Stimulated activated CD4-positive, alpha-beta T cell treated with anti-CD3 and anti-CD28 coated beads, Interleukin-2, amount 100 ng/mL, for 4 hours (primary cell): ENCODE measurements at places on chromosomes 2 and 18.

GRCh38 chr2:85156153-85156552, 23.0 kb downstream of the TCF7L1 start:
- no peak for DNase-seq

DNA sequence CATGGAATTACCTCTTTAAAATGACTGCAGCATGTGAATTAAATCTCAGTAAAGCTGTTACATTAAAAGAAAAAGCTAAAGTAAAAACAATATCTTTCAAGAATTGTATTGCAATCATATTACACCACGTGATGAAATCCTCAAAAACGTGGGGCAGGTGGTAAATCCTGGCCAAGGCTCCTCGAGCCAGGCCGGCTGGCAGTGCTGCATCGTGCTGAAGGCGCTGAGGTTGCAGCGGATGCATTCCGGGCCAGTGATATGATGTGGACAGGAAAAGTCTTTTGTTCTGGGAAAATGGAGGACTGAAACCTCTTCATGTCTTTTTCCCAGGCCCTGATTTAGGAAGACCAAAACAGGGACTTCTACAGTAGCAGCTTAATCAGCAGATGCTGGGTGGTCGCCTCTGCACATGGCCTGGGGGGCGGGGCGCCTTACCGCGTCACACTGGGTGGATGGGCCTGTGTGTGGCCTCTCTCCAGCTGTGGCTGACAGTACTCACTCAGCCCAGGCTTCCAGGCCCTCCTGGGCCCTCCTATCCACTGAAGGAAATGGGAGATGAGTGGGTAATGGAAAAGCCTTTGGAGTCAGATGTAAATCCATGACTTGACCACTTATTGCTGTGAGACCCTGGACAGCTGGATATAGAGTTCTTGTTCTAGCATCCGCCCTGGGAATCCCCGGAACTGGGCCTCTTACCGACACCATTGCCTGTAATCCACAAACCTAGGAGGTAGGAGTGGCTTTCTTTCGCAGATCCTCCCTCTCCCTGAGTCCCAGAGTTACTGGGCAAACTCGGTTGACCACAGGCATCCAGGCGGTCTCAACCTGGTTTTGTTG, 45.1 kb downstream of the PROC start:
- no peak for DNase-seq

DNA sequence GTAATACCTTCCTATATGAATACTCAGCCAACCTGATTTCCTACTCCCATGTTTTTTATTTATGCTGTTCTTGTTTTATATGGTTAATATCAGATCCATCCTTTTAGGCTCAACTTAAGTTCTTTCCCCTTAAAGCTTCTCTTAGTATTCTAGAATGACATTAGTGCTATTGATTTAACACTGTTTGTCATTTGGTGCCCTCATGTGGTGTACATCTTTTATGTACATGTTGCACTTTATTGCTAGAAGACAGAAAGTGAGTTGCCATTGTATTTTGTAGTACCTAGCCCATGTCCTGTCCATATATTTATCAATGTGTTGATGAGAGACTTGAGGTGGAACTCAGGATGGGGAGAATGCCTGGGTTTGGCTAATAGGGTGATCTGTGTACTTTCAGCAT, 2.5 kb downstream of the HTRA2 start:
- DNase-seq = no peak

GRCh38 chr2:60679036-60679780, 76.9 kb upstream of the PAPOLG start:
- DNase-seq = no peak

DNA sequence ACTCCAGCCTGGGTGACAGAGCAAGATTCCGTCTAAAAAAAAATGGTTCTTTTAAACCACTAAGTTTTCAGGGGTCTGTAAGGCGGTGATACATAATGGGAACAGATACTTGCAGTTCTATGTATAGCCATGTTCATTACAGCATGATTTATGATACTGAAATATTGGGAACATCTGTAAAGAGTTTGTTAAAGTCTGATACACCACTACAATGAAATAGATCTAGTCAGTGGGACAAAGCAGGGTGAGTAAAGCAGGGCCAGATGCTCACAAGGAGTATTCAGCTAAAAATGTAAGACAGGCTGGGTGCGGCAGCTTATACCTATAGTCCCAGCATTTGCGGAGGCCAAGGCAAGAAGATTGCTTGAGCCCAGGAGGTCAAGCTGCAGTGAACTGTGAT, 6.2 kb upstream of the ING5 start:
- no peak for DNase-seq

DNA sequence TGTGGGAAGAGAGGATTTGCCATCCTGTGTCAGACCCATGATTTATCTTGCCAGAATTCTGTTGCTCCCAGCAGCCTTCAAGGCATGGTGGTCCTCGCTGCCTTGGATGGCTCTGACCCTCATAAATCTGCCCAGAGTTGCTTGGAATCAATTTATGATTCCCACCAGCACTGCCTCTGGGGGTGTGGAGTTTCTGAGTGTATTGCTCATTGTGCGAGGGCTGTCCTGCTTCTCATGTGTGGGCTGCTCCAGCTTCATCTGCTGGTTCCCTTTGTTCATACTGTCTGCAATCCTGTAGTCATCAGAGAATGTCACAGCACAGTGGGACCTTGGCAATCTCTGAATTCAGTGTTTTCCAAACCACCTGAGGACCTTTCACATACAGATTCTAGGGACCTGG, 139.8 kb downstream of the CLIP4 start:
- no peak for DNase-seq

DNA sequence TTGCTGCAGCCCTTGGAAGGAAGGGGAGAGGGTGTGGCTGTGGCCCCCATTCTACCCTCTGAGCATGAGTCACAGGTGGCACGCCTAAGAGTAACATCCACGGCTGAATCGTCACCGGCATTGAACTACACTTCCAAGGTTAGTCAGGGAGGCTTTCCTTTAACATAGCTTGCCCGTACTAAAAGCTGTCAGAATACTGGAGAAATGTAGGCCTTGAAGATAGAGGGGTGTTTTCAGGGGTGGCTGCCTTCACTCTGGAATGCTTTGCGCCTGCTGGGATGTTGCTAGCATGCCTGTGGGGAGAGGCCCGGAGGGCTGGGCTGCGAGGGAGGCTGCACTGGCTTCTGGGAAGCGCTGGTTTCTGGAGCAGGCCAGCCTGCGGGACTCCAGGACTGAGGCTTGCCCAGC, 333.7 kb downstream of the AGAP1 start:
- no peak for DNase-seq

- DNase-seq = no peak
These were observed 60.1 kb upstream of the SLC16A14 start for GRCh38 chr2:230128623-230129342.

GRCh38 chr18:68178921-68179320, 536.0 kb downstream of the TMX3 start:
- no peak for DNase-seq

GRCh38 chr2:121090088-121090715, 194.8 kb downstream of the TFCP2L1 start:
- DNase-seq = no peak

GRCh38 chr2:10773821-10774341, 38.7 kb downstream of the PDIA6 start:
- DNase-seq = no peak

DNA sequence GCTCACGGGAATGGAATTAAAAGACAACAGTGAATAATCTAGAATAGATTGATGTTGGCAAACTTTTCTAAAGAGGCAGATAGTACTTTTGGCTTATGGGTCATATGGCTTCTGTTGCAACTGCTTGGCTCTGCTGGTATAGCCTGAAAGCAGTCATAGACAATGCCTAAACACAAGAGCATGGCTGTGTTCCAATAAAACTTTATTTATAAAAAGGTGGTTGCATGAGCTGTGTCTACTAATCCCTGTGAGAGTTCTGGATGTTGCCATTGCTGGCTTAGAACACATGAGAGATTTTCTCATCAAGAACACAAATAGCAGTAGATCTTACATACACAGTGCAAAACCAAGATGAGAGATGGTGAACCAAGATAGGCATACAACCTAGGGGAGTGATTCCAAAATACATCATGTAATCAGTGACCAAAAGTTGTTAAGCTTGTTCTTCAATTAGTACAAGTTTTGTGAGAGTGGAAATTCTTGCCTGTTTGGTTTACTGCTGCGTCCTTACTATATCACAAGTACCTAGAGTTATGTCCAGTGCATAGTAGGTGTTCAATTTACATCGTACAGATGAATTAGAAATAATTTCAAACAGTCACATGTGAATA, 380.0 kb downstream of the METTL4 start:
- DNase-seq = no peak

GRCh38 chr18:27787547-27787946, 389.4 kb downstream of the CDH2 start:
- DNase-seq = no peak

- no peak for DNase-seq
These were observed 82.0 kb downstream of the CTAGE1 start for GRCh38 chr18:22335731-22336198.

DNA sequence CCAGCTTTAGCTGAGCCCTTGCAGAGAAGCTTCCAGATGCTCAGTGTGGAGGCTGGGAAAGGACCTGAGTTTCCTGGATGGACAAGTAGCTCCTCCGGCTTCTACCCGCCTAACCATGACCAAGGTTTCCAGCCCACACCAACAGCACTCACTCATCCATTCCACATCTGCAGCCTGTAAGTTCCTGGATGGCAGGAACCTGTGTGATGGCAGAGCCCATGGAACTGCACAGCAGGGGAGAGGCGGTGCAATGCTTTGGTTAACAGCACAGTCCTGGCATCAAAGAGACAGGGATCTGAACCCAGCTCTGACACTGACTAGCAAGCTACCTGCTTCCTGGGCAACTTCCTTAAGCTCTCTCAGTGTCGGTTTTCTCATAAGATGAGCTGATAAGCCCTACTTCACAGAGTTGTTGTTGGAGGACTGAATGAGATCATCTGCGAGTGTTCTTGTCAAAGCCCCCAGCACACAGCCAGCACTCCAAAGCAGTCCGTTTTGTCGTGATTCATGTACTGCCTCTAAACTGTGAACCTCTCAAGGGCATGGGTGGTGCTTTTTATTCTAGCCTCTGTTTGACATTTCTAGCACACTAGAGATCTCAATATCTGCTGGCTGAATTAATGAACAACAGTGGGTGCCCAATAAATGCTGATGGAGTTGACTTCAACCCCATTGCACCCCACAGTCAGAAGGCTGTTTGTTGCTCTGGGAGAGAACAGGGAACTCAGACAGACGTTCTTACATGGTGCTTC, 41.6 kb upstream of the OTOF start:
- DNase-seq = no peak

GRCh38 chr2:7837237-7837760, 844.6 kb upstream of the ID2 start:
- DNase-seq = no peak

DNA sequence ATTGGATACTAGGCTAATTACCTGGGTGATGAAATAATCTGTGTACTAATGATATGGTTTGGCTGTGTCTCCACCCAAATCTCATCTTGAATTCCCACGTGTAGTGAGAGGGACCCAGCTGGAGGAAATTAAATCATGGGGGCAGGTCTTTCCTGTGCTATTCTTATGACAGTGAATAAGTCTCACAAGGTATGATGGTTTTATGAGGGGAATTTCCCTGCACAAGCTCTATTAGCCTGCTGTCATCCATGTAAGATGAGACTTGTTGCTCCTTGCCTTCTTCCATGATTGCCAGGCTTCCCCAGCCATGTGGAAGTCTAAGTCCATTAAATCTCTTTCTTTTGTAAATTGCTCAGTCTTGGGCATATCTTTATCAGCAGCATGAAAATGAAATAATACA, 394.1 kb upstream of the SYT4 start:
- no peak for DNase-seq

DNA sequence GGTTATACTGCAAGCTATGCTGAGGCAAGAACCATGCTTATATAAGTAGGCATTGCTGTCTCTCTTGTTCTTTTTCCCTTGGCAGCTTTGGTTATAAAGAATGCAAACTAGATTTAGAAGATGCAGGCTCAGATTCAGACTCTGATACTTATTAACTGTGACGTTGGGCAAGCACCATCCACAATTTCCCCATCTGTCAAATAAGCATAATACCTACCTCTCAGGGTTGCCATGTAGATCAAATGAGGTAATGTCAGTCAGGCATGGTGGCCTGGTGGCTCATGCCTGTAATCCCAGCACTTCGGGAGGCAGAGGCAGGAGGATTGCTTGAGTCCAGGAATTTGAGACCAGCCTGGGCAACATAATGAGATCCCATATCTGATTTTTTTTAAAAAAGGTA, 21.7 kb downstream of the ITGAV start:
- DNase-seq = no peak

DNA sequence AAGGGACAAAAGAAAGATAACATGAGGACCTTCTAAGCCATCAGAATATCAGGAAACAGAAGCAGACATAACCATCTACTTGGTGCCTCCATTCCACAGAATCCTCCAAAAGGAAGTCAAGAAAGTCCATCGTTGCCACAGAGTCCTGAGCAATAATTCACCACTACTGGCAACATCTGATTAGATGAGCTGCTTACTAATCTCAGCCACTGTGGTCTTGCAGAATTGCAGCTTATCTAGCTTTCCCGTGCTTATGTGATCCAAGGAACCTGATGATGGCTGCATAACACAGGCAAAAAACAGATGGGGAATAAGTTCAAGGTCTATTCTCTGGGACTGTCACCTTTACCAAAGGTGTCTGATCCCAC, 278.5 kb downstream of the AFF3 start:
- no peak for DNase-seq

DNA sequence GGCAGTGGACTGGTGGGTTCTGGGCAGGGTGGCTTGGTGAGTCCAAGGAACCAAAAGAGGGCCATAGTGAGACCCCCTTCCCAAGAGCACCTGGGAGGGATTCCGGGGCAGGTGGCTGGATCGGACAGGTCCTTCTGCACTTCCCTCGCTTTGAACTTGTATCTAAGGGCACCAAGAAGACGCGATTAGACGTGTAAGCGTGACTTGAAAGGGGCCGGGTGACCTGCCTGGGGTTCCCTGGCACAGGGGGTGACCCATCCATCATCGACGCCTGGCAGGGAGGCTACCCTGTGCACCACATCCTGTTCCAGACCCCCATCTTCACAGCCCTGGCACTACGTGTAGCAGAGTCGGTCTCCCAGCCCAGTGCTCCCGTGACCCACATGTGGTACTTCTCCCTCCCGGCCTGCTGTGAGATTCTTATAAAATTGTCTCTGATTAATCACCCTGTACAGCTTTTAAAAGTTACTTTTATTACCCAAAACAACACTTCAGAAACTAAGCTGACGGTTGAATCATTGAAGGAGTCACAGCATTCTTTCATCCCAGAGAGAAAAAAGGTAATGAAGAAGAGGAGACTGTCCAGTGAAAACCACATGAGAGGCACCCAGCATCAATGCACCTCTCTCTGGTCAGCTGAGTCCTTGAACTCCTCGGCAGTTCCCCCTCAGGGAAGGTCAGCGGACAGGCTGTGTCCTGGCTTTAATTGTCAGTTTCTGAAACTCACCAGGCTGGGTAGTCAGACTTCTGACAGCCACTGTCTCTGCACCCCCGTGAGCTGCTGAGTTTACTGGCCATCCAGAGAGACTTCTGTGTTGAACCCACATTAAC, 13.0 kb downstream of the SH3BP4 start:
- no peak for DNase-seq

- no peak for DNase-seq
These were observed 233.7 kb upstream of the CWC22 start for GRCh38 chr2:180240774-180241173.
